ENCODE measurements at places on chromosomes 1 and 21.

DNA sequence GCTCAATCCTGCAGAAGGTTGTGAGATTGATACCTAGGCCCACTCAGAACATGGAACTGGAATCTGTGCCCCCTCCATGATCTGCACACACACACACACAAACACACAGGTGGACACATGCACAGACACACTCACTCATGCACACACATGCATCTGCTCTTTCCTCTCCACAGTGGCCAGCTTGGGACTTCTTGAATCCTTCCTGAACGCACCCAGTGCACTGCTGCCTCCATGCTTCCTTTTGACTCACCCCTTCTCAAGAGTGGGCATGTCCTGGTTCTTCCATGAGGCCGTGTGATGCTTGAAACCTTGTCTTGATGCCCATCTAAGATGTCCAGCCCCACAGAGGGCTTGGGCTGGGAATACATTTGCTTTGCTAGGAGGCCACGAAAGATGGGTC, 25.4 kb upstream of the TENT5C start:
- no peak for DNase-seq

DNA sequence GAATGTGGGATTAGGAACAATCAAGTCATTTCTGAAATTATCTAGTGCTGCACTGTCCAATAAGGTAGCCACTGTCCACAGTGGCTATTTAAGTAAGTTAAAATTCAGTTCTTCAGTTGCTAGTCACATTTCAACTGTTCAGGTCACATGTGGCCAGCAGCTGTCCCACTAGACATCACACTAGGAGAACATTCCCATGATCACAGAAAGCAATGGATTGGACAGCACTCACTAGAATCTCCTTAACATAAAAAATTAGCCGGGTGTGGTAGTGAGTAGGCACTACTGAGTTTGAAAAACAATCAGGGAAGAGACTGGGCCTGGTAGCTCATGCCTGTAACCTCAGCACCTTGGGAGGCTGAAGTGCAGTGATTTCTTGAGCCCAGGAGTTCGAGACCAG, 33.6 kb downstream of the NUP133 start:
- no peak for DNase-seq

GRCh38 chr1:41255978-41256377, 13.9 kb upstream of the SCMH1 start:
- DNase-seq: no peak

- no peak for DNase-seq
These were observed 54.6 kb downstream of the F3 start for GRCh38 chr1:94486990-94487389.

GRCh38 chr1:5954964-5955363, 37.3 kb downstream of the NPHP4 start:
- DNase-seq: no peak

- DNase-seq: no peak
These were observed 210.9 kb downstream of the LTN1 start for GRCh38 chr21:28781602-28782276.

GRCh38 chr1:66372522-66373101, 161.3 kb upstream of the SGIP1 start:
- DNase-seq: no peak

GRCh38 chr1:30085811-30086770, 637.3 kb downstream of the MATN1 start:
- peak; percentile 5 for DNase-seq

DNA sequence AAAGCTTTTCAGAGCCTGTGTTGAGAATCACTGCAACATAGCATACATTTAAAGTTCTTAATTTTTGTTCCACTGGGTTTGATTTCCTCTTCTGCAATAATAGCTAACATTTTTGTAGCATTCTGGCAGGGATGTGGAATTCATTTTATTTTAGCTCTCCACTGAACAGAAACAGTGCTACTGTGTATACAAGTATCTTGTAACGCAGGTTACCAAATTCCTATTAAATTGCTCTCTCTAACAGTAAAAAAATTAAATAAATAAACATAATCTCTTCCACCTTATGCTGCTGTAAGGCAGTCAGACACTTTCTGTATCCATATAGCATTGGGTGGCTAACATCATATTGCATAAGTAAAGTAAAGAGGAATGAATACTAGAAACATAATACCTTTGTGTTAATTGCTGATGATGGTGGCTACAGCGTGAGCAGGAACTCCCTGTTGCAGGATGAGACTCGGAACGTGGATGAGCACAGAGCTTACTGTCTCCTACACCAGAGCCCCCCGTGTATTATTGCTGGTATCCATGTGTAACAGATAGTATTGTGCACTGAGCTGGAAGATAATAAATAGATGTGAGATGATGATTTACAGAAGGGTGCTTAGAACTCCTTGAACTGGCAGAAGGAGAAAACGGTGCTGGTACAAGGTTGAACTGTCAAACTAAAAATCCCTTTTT, 276.9 kb upstream of the SNX7 start:
- no peak for DNase-seq

GRCh38 chr1:182795563-182796228, 6.1 kb downstream of the NPL start:
- no peak for DNase-seq

DNA sequence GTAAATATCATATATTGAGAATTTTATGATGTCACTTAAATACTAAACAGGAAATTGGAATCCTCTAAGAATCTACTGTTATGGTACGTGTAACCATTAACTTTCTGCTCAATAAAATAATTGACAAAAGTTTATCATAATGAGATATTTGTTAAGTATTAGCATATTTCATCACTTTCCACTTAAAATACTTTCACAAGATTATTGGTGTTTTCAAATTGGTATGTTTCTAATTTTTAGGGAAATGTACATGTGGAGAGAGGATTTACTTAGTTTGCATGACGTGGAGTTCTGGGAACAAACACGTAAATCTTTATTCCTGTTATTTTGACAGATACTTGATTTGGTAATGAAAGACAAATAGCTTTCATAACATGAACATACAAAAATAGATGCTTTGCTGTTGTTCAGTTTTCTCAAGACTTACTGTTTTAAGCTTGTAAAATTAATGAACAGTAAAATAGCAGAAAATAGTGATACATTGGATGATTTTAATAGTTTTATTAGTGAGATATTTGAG, 1.6 kb downstream of the SRSF11 start:
- no peak for DNase-seq

- no peak for DNase-seq
These were observed 19.2 kb downstream of the SPRTN start for GRCh38 chr1:231357187-231357772.

- DNase-seq: peak; percentile 45
These were observed 13.2 kb upstream of the PRMT2 start for GRCh38 chr21:46622226-46622625.

- no peak for DNase-seq
These were observed 4.3 kb downstream of the ZNF684 start for GRCh38 chr1:40535732-40536131.

DNA sequence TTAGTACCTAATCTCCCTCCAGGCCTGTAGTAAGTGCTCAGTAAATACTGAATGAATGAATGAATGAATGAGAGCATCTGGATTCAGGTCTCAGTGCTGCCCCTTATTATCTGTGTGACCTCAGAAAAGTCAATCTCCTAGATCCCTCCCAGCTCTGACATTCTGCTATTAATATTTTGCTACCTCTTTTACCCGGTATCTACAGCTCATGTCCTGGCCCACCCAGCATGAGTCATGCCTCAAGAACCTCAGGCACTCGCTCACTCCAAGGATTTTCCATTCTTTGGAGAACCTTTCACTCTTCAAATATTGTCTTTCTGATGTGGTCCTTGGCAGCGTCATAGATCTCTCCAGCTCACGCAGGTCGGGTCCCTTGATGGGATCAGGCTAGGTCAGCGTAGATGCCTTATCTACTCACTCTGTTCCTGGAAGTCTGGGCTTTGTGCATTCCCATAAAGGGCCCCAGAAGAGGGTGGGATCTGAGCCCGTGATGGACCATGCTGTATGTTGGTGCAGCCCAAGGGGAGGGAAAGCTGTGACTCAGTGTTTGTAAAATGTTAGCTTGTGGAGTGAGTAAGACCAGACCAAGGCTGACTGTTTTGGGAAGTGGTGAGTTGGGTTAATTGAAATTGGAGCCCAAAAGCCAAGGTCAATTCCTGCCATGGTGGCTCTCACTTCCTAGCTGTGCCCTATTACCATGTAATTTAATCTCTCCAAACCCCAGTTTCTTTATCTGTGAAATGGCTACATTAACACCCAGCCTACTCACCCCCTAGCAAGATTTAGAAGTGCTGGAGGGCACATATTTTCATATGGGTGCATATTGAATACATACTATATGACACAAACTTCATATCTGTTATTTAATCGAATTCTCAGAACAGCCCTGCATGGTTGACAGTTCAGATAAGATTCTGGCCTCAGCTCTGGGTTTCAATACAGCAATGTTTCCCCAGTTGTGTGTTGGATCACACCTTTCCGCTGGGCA, 214.1 kb upstream of the USP24 start:
- DNase-seq: no peak

- DNase-seq: no peak
These were observed 2.2 kb downstream of the TMEM35B start for GRCh38 chr1:34982820-34983376.

DNA sequence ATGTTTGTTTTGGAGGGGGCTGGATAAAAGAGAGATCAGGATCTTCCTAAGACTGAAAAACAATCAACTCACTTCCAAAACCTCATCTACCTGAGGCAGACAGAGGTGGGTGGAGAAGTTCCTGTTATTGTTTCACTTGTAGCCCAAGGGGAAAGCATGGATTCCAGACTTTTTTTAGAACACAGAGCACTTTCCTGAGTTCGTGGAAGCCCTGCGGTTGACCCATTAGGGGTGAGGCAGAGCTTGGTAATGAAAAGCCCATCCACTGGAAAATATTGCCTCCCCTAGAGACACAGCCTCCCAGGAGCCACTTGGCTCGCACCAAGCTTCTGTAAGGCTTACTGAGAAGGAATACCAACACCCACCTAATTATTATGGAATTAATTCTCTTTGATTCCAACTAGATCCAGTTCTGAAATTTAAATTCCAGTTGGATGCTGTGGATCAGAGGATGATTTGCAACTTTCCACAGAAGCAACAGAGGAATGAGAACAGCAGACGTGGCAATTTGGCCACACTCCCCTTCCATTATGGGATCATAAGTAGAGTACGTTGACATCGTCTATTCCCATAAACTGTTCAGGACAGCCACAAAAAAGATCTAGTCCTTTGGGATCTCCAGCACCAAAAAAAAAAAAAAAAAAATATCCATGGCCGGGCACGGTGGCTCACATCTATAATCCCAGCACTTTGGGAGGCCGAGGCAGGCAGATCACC, 4.1 kb upstream of the PEF1 start:
- no peak for DNase-seq

- peak; percentile 61 for DNase-seq
These were observed 76.4 kb downstream of the FHAD1 start for GRCh38 chr1:15323351-15323988.

- DNase-seq: no peak
These were observed 149.4 kb upstream of the CD34 start for GRCh38 chr1:208060215-208060869.

GRCh38 chr1:114509596-114510273, 1.3 kb downstream of the TRIM33 start:
- no peak for DNase-seq

- no peak for DNase-seq
These were observed 243.1 kb upstream of the PKN2 start for GRCh38 chr1:88441022-88441421.

- DNase-seq: no peak
These were observed 4.1 kb upstream of the TIAM1 start for GRCh38 chr21:31348188-31348587.

DNA sequence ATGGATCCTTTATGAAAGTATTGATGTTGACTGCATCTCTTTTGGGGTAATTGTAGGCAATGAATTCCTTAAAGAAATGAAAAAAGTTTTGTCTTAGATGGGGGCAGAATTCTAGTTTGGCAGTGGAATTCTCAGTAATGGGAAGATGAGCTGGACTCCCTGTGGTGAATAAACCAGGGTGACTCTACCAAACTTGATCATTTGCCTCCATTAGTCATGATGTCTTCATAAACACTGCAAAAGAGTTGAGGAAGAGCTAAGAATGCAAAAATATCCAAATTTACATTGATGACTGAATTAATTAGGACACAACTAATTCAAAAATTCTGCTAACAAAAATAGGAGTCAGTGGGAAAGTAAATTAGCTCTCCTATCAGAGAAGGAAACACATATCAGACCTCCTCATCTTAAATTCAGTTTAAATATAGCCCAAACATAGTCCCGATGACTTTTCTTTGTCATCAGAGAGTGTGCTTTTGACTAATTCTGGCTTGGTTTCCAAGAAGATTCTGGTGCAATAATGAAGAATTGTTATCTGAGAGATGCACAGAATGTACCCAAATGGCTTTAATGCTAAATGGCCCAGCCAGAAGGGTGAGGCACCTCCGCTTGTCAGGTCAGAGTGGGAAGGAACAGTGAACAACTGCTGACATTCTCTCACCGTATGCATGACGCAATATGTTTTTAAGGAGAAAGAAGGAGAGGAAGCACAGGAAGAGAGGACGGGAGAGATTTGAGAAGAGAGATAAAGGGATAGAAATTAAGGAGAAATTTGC, 525.1 kb downstream of the LMO4 start:
- DNase-seq: no peak

DNA sequence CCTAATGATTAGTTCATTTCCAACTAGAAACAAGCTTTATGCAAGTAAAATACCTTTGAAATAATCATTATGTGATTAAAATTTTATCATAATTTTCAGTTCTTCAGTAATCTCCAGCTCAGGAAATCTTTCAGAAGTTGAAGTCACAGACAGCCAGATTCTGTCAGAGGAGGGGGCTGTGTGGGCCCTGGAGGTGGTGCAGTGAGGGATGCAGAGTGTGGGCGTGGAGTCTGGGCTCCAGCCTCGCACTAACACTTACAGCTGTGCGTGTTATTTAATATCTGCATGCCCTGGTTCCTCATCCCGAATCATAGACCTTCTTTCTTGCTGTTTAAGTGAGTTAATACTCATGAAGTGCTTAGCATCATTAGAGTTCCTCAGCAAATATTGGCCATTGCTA, 23.9 kb downstream of the WDR64 start:
- no peak for DNase-seq

- no peak for DNase-seq
These were observed 80.2 kb upstream of the ACTL8 start for GRCh38 chr1:17674726-17675500.

- no peak for DNase-seq
These were observed 8.2 kb upstream of the DENND1B start for GRCh38 chr1:197783510-197783948.

GRCh38 chr1:118322331-118322730, 137.3 kb upstream of the SPAG17 start:
- no peak for DNase-seq

All from activated T-helper 1 cell treated with anti-CD3 and anti-CD28 coated beads, Interleukin-12 subunit alpha, Interleukin-12 subunit beta, Interleukin-2, Interleukin-4 antibody, amounts not matched to agents 30 ng/mL and 10 ng/mL and 1 ng/mL, durations not matched to agents 14 hours and 24 hours and 36 hours (primary cell).